ENCODE measurements at places on chromosomes 6 and 20. TPM values are rescaled to one million over a fixed set of nuclear protein-coding genes. Genes with fewer than 3 reads are reported as not detected.

DNA sequence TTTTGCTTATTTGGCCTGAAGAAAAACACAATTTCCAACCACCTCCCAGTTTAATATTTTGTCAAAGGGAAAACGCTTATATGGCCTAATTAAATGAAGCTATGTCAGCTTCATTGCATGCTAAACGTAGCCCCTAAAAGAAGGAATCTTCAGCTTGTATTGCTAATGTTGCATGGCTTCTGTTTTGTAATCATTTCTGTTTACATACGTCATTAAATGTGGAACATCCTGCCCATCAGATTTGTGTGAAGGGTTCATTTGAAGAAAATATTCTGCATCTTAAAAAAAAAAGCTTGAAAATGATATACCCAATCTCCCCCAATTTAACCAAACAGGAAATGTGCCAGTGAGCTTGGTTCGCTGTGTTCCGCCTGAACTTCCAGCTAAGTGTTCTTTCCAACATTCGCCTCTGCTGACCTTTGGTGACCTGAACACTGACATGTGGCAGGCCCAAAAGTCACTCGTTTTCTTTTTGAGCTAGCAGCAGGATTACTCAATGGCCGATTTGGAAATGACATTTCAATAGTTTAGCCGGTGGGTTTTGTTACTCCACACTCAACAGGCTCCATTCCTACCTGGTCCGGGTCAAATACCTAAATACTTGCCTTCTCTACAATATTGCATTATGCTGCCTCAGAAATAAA is 12.7 kb upstream of the SIRT5 start:
- DNase-seq: no peak

DNA sequence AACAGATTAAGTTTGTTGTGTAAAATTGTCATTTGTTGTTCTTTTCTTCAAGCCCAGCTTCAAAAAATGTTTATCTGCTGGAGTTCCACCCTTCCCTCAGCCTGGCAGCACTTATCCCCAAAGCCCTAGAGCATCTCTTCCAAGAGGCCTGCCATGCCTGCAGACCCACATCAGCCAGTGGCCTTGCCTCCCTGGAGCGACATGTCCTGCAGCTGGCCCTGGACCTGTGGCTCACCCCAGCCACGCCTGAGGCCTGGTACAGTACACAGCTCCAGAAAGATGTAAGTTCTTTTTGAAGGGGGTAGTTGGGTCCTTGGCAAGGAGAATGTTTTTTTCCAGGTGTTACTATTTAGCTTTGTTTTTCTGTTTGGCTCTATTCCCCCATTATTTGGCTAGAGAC is 124.8 kb downstream of the CD164 start:
- no peak for DNase-seq

GRCh38 chr6:169222126-169222525 is 31.5 kb downstream of the THBS2 start:
- DNase-seq: no peak

DNA sequence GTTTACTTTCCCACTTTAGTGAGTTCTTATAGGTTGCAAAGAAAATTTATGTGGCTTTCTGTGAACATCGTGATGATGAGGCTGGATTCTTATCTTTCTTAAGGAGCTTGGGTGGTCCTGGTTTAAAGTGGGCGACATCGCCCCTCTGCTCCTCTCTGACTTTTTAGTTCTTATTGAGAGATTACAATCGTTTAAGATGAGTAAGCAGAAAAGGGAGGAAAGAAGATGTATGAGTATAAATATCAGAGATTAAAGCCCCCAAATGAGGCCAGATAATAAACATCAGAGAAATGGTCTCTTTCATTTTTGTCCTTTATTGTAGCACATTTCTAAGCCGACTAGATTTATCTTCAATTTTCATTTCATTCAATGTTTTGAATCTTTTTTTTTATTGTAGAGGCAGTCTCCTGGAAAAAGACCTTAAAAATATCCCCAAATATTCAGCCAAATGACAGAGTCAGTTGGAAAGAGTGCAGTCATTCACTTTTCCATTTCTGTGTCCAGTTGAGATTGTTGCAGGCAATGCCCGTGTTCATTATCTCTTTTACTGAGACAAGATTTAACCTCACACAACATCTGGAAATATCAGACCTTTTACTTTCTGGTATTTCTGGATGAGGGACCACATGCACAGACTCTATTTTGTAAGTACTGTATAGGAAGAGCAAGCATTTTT is 62.0 kb upstream of the PDE7B start:
- DNase-seq: no peak

DNA sequence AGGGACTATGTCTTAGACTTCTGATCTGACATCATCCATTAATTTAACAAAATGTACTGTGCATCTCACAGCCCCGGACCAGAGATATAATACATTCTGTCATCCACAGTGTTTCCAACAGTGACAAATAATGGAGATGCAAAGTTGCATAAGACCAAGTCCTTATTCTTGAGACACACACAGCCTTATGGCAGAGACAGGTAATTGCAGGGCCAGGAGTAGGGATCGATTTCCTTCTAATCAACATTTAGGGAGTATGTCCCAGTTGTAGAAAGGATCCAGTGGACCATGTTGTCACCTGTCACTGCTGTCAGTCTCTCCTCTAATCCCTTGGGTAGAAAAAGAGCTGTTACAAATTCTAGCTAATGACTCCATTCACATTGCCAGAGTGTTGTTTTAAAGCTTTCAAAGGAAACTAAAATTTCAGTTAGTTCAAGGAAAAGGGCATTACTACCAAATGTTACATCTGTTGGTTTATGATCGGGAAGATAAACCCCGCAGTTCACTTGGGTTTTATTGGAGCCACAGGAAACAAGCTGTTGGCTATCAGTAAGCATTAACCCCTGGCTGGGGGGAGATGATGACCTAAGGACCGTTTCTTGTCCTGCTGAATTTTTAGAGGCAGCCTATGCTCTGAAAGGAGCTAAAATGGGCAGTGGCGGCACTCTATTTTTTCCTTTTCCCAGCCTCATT is 111.4 kb upstream of the ATXN1 start:
- no peak for DNase-seq

The CFB gene
- 0.31 TPM for total RNA-seq

The ECT2L gene
- total RNA-seq: not detected

The PLA2G7 gene
- total RNA-seq: 1.7 TPM
